ENCODE measurements at places on chromosomes 7 and 10. TPM values are rescaled to one million over a fixed set of nuclear protein-coding genes. Genes with fewer than 3 reads are reported as not detected.

DNA sequence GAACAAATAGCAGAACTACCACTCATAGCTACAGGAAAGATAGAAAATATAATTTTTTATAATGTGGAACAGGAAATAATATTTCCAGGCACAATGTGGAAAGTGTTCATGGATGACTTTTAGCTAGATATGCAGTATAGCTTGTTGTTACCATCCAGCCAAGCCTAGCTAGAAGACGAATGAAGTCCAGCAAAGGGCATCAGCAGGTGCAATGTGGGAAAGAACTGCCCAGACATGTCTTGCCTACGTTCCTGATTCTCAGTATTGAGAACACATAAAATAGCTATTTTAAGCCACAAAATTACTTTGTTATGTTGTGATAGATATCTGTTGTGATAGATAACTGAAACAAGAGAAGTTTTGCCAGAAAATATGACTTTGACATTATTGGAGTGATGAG is 1690.0 kb upstream of the LRRTM3 start:
- H3K27me3 ChIP-seq = no peaks in the 10 kb centered on the region
- H3K4me1 ChIP-seq = no peaks in the 10 kb centered on the region
- H3K36me3 ChIP-seq = no peaks in the 10 kb centered on the region
- no peak overlapping the region for H3K4me3 ChIP-seq
- no peak overlapping the region for H3K27ac ChIP-seq

DNA sequence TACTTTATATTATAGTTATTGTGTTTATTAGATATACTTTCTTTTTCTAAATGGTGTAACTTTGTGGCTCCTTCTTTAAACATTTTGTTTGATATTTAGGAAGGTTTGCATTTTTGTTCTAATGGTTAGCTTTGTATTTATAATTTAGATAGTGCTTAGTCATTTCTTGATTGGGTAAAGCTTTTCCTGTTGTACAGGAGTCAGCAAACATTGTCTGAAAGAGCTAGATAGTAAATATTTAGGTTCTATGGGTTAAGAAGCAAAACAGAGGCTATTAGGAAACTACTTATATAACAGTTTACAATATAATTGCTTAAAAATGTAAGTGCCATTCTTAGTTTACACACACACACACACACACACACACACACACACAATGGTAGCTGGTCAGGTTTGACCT is 70.6 kb upstream of the CCDC6 start:
- H3K4me3 ChIP-seq = no peak overlapping the region
- peaks cover 1% of the 10 kb centered on the region for H3K36me3 ChIP-seq
- DNase-seq = no peak
- H3K27me3 ChIP-seq = no peaks in the 10 kb centered on the region
- no peak overlapping the region for H3K27ac ChIP-seq
- no peaks in the 10 kb centered on the region for H3K4me1 ChIP-seq

GRCh38 chr7:93402944-93403343 is 170.8 kb downstream of the VPS50 start:
- no peaks in the 10 kb centered on the region for H3K36me3 ChIP-seq
- no peaks in the 10 kb centered on the region for H3K4me1 ChIP-seq
- DNase-seq = no peak
- H3K4me3 ChIP-seq = no peak overlapping the region
- no peaks in the 10 kb centered on the region for H3K27me3 ChIP-seq
- no peak overlapping the region for H3K27ac ChIP-seq

The PIK3CG gene
- 27.0 TPM for total RNA-seq

- no peaks in the 10 kb centered on the region for H3K36me3 ChIP-seq
- H3K4me3 ChIP-seq = no peak overlapping the region
- no peaks in the 10 kb centered on the region for H3K4me1 ChIP-seq
Observed at GRCh38 chr10:91049988-91050360, 129.1 kb upstream of the ANKRD1 start.

The BBS9 gene
- total RNA-seq = 6.0 TPM

The NPC1L1 gene
- total RNA-seq = not detected

GRCh38 chr10:127228195-127228787 is 31.9 kb upstream of the INSYN2A start:
- H3K4me3 ChIP-seq = no peak overlapping the region
- DNase-seq = no peak
- peaks cover 4% of the 10 kb centered on the region for H3K27me3 ChIP-seq
- H3K36me3 ChIP-seq = no peaks in the 10 kb centered on the region

GRCh38 chr10:71473671-71474599 is 77.2 kb downstream of the CDH23 start:
- no peak for DNase-seq
- H3K36me3 ChIP-seq = no peaks in the 10 kb centered on the region
- H3K27ac ChIP-seq = no peak overlapping the region

- peaks cover 20% of the 10 kb centered on the region for H3K4me1 ChIP-seq
- peak; percentile 46 for DNase-seq
- peak overlapping the region; percentile 47 for H3K4me3 ChIP-seq
Observed at GRCh38 chr10:100970076-100970913, 991 bp downstream of the SEMA4G start.

GRCh38 chr10:24449321-24449740 is 240.4 kb downstream of the KIAA1217 start:
- DNase-seq = no peak
- H3K27me3 ChIP-seq = peaks cover 22% of the 10 kb centered on the region
- no peak overlapping the region for H3K27ac ChIP-seq

The NUPR2 gene
- not detected for total RNA-seq

The SEPTIN7 gene
- 235 TPM for total RNA-seq

DNA sequence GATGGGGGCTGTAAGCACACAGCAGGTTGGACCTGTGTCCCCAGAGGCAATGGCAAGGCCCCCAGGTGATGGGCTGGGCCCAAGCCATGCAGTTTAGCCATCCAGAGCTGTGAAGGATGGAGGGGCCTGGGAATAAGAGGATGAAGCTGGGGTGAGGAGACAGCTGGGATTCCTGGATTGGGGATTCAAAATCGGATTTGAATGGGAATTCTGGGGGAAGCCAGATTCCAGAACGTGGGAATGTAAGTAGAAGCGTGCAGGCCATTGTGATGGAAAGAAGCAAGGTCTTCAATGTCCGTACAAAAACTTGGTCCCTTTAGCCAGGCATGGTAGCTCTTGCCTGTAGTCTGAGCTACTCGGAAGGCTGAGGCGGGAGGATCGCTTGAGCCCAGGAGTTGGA is 9.8 kb downstream of the SH2B2 start:
- H3K4me3 ChIP-seq = no peak overlapping the region
- H3K4me1 ChIP-seq = peaks cover 10% of the 10 kb centered on the region
- no peaks in the 10 kb centered on the region for H3K36me3 ChIP-seq
- DNase-seq = no peak
- no peak overlapping the region for H3K27ac ChIP-seq

DNA sequence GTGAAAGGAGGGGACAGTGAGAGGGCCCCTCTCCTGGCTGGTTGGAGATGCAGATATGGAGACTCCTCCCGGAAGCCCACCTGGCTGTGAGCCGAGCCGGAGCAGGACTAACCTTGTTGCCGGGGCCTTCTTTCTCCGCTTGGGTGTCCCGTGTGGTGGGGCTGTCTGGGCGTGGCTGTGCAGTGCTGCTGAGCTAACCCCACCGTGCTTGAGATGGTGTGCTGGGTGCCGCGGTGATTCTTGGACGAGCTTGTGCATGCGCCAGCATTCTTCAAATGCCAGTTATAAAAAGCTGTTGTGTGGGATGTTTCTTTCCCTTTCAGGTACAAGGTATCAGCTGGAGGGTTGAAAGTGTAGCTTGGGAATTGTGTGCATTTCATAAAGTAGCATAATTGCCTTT is 48.8 kb downstream of the DAGLB start:
- peak overlapping the region; percentile 25 for H3K27ac ChIP-seq
- H3K27me3 ChIP-seq = no peaks in the 10 kb centered on the region
- peaks cover 32% of the 10 kb centered on the region for H3K36me3 ChIP-seq

The TRIL gene
- total RNA-seq = not detected

DNA sequence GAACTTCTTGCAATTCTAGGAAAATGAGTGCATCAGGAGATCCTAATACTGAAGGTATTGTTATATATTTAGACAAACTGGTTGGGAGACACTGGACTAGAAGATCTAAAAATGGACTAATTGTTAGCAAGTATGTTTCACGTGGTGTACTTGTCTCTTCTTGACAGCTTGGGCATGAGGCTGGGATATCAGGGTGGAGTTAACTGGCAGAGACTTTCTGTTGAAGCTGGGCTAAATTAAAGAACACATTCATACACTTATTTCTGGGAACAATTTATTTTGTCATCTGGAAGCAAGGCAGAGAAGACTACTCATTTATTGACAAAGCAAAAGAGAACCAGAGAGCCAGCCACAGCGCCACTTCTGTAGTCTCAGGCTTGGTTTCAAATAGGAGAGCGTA is 25.9 kb downstream of the TYW1 start:
- H3K36me3 ChIP-seq = peaks cover 35% of the 10 kb centered on the region
- H3K4me3 ChIP-seq = no peak overlapping the region
- DNase-seq = no peak
- H3K27me3 ChIP-seq = no peaks in the 10 kb centered on the region
- H3K27ac ChIP-seq = no peak overlapping the region

The ERLIN1 gene
- total RNA-seq = 16.6 TPM

DNA sequence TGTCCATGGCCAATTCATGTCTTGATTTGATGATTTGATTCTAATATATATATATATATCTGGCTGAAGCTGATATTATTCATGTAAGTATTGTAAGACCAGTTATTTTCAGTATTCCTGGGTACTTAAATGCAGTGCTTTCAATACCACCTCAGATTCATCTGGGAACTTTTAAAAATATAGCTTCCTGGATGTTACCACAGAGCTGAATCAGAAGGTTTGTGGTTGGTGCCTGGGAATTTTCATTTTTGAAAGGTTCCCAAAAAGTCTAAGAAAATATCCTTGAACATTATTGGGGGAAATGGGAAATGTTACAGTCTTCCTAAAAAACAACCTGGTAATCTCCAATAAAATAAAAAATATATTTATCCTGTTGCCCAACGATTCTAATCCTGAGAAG is 10.7 kb upstream of the PPP3CB start:
- no peaks in the 10 kb centered on the region for H3K27me3 ChIP-seq
- H3K36me3 ChIP-seq = peaks cover 3% of the 10 kb centered on the region
- no peak overlapping the region for H3K4me3 ChIP-seq
- peaks cover 4% of the 10 kb centered on the region for H3K4me1 ChIP-seq
- H3K27ac ChIP-seq = no peak overlapping the region

GRCh38 chr7:55177068-55177530 is 158.3 kb downstream of the EGFR start:
- no peaks in the 10 kb centered on the region for H3K27me3 ChIP-seq
- H3K4me1 ChIP-seq = no peaks in the 10 kb centered on the region
- no peak overlapping the region for H3K27ac ChIP-seq
- H3K36me3 ChIP-seq = no peaks in the 10 kb centered on the region

DNA sequence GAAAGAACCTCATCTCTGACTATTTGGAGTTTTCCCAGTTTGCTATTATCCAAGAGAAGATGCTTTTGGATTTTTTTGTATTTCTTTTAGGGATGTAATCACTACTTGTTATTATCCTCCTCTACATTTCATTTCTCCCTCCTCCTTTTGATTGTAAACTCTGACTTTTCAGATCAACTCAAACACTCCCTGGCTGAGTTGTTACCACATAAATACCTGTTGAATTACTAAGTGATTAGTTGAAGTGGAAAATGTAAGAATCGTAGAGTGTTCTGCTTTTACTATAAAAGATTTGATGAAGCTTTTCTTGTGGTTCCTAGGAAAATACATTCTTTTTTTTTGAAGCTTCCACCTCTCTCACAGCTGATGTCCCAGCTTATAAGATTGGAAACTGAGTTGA is 164.1 kb upstream of the C1GALT1 start:
- peaks cover 2% of the 10 kb centered on the region for H3K27me3 ChIP-seq
- H3K4me1 ChIP-seq = no peaks in the 10 kb centered on the region
- H3K36me3 ChIP-seq = no peaks in the 10 kb centered on the region
- no peak overlapping the region for H3K27ac ChIP-seq
- H3K4me3 ChIP-seq = no peak overlapping the region

The SYT15B gene
- 0.16 TPM for total RNA-seq

DNA sequence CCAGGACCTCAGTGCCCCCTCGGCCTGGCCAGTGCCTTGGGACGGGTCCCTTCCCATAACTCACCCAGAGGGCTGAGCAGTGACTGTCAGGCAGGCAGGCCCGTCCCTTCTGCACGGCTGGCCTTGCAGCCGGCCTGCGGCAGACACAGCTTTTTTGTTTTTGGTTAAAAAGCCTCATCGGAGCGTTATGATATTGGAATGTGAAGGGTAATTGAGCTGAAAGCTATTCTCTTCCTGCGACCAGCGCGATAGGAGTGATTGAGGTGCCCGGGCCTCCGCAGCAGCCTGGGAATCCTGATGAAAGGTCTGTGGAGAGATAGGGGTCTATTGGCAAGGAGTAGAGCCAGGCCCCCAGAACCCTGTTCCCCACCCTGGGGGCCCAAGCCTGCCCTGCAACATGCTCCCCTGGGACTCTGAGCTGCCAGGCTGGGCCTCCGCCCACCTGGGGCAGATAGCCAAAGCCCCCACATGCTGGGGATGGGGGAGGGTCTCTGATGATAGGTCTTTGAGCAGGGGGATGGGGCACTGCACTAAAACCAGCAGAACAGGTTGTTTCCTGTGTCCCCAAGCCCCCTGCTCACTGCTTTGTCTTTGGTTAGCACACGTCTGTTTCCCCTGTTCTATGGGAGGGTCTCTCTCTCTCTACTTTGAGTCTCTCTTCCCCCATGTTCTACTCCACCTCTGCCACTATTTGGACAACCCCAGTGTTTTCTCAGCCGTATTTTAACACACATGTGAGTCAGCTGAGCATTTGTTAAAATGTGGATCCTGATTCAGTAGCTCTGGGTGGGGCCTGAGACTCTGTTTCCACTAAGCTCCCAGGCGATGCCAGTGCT is 131.9 kb downstream of the CDH23 start:
- H3K27me3 ChIP-seq = peaks cover 7% of the 10 kb centered on the region
- no peaks in the 10 kb centered on the region for H3K36me3 ChIP-seq
- DNase-seq = no peak
- H3K4me3 ChIP-seq = no peak overlapping the region

- no peak for DNase-seq
- H3K4me1 ChIP-seq = no peaks in the 10 kb centered on the region
- no peaks in the 10 kb centered on the region for H3K27me3 ChIP-seq
- H3K27ac ChIP-seq = no peak overlapping the region
- H3K4me3 ChIP-seq = no peak overlapping the region
Observed at GRCh38 chr7:71106226-71106625, 25.7 kb upstream of the GALNT17 start.
